Adrenal gland (tissue), 19 donors: ENCODE measurements at places on chromosomes 4 and X. TPM values are rescaled to one million over a fixed set of nuclear protein-coding genes. Genes with fewer than 3 reads are reported as not detected.

Gene H2BW2
- not detected for total RNA-seq

Gene GPR50
- total RNA-seq: not detected

Gene CABS1
- not detected for total RNA-seq

Gene SLC4A4
- 0.57 TPM for total RNA-seq

Gene IL21
- not detected for total RNA-seq

Gene IRF2
- 59.6 TPM for total RNA-seq

Gene PPP2R2C
- total RNA-seq: 0.17 TPM

Gene EREG
- not detected for total RNA-seq

Gene FATE1
- 0.61 TPM for total RNA-seq

Gene SLC34A2
- total RNA-seq: not detected

Gene TLR2
- 22.0 TPM for total RNA-seq

Gene CLGN
- total RNA-seq: 0.29 TPM

Gene TCEAL6
- 5.2 TPM for total RNA-seq

Gene ABCG2
- 14.8 TPM for total RNA-seq

Gene BEX1
- total RNA-seq: 10.7 TPM

Gene TRIM75
- total RNA-seq: not detected

Gene FAM9C
- total RNA-seq: not detected

Gene MAGEB18
- total RNA-seq: not detected

Gene CYSLTR1
- total RNA-seq: 2.0 TPM

Gene CORIN
- not detected for total RNA-seq

Gene DSPP
- total RNA-seq: not detected

Gene OTOP1
- total RNA-seq: not detected

Gene C4orf50
- 0.70 TPM for total RNA-seq

Gene ADH1C
- 0.32 TPM for total RNA-seq

Gene GSPT2
- 8.5 TPM for total RNA-seq

Gene DOK7
- 4.0 TPM for total RNA-seq

Gene UGT2B10
- total RNA-seq: not detected

Gene HEPH
- total RNA-seq: 38.2 TPM

Gene S100G
- total RNA-seq: not detected

Gene EGFL6
- not detected for total RNA-seq

Gene ZNF595
- 5.5 TPM for total RNA-seq

Gene LRIT3
- not detected for total RNA-seq

Gene MOB1B
- total RNA-seq: 17.8 TPM

Gene SYTL5
- total RNA-seq: 21.6 TPM

Gene CXCL3
- total RNA-seq: 1.5 TPM

Gene ALAS2
- total RNA-seq: 49.1 TPM
